Esophagus muscularis mucosa (tissue), 4 donors: ENCODE measurements at places on chromosomes 3 and 15. TPM values are rescaled to one million over a fixed set of nuclear protein-coding genes. Genes with fewer than 3 reads are reported as not detected.

Gene GLT8D1
- 40.3 TPM for total RNA-seq

Gene DUOXA2
- 0.52 TPM for total RNA-seq

Gene ZNF80
- not detected for total RNA-seq

Gene CCPG1
- 38.9 TPM for total RNA-seq

Gene ERICH6
- total RNA-seq, result not detected

Gene RPL14
- total RNA-seq, result 414 TPM

Gene BSN
- 0.98 TPM for total RNA-seq

Gene SCN5A
- total RNA-seq, result 1.0 TPM

Gene COLQ
- total RNA-seq, result 1.7 TPM

Gene KY
- 0.33 TPM for total RNA-seq

Gene PIF1
- total RNA-seq, result 4.4 TPM

Gene ECE2
- 0.45 TPM for total RNA-seq

Gene DZIP1L
- 13.1 TPM for total RNA-seq

Gene ALDH1L1
- 19.2 TPM for total RNA-seq

Gene NPRL2
- total RNA-seq, result 16.7 TPM

Gene PHLDB2
- total RNA-seq, result 91.5 TPM

Gene CHRFAM7A
- total RNA-seq, result 0.69 TPM

Gene TMED3
- total RNA-seq, result 22.7 TPM

Gene CCDC80
- 213 TPM for total RNA-seq

Gene NUP210
- total RNA-seq, result 2.5 TPM

Gene LEO1
- total RNA-seq, result 14.1 TPM

Gene LMOD3
- 2.9 TPM for total RNA-seq

Gene TMC3
- total RNA-seq, result 0.42 TPM

Gene PLCL2
- 4.1 TPM for total RNA-seq

Gene SGO1
- total RNA-seq, result not detected

Gene OR4F15
- not detected for total RNA-seq

Gene FBXL2
- 5.4 TPM for total RNA-seq

Gene GHSR
- not detected for total RNA-seq

Gene ARNT2
- 5.4 TPM for total RNA-seq

Gene SLC25A36
- total RNA-seq, result 54.0 TPM

Gene CLDN16
- not detected for total RNA-seq

Gene LYZL4
- not detected for total RNA-seq

Gene CRYGS
- total RNA-seq, result 0.32 TPM

Gene RHOV
- not detected for total RNA-seq

Gene ANKUB1
- not detected for total RNA-seq

Gene CCDC191
- 4.6 TPM for total RNA-seq

Gene TTLL13
- total RNA-seq, result 0.42 TPM

Gene UCN2
- not detected for total RNA-seq

Gene SLC12A8
- 0.46 TPM for total RNA-seq

Gene CHRNA3
- total RNA-seq, result 3.5 TPM

Gene OR5H14
- not detected for total RNA-seq

Gene SLC2A2
- total RNA-seq, result not detected

Gene GOLGA6L10
- 0.71 TPM for total RNA-seq
